Testis (tissue), 5 donors: ENCODE measurements at places on chromosomes 2 and 18. TPM values are rescaled to one million over a fixed set of nuclear protein-coding genes. Genes with fewer than 3 reads are reported as not detected.
A peak's percentile ranks its signal among the peaks of the same experiment; 100 is the strongest.

DNA sequence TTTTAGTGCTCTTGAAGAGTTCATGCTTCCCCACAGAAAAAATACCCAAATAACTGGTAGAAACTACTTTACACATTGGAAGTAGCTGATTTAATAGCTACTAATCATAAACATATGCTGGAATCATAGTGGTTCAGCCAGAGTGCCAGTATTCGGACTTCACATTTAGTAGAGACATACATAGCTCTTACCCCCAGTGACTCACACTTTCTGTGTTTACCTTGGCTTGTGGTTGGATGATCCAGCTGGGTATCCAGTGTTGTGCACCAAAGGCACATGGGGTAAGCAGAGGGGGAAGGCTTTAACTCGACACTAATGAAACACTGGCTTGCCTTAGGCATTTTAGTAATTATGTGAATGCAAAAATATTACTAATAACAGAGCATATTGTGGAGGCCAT is 18.1 kb downstream of the ARHGAP28 start:
- no peak for DNase-seq
- H3K4me3 ChIP-seq = no peak overlapping the region
- H3K27ac ChIP-seq = no peak overlapping the region
- H3K27me3 ChIP-seq = no peaks in the 10 kb centered on the region
- peaks cover 3% of the 10 kb centered on the region for H3K4me1 ChIP-seq

- H3K27me3 ChIP-seq = no peaks in the 10 kb centered on the region
- H3K27ac ChIP-seq = no peak overlapping the region
- DNase-seq = no peak
- peaks cover 3% of the 10 kb centered on the region for H3K4me1 ChIP-seq
These were observed 15.1 kb downstream of the ITM2C start for GRCh38 chr2:230879891-230880290.

DNA sequence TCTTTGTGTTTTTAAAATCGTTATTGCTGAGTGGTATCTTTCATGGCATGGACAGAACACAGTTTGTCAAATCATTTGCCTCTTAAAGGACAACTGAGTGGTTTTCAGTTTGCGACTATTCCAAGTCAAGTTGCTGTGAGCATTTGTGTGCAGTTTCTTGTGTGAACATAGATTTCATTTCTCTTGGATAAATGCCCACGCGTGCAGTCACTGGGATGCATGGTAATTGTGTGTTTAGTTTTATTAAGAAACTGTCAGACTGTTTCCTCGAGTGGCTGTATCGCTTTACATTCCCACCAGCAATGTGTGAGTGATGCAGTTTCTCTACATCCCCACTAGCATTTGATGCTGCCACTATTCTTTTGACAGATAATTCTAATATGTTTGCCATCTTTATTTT is 154.0 kb upstream of the ARL4C start:
- H3K4me1 ChIP-seq = no peaks in the 10 kb centered on the region
- no peaks in the 10 kb centered on the region for H3K36me3 ChIP-seq
- no peak overlapping the region for H3K27ac ChIP-seq
- no peak for DNase-seq

The NT5C1B gene
- total RNA-seq = 18.0 TPM

DNA sequence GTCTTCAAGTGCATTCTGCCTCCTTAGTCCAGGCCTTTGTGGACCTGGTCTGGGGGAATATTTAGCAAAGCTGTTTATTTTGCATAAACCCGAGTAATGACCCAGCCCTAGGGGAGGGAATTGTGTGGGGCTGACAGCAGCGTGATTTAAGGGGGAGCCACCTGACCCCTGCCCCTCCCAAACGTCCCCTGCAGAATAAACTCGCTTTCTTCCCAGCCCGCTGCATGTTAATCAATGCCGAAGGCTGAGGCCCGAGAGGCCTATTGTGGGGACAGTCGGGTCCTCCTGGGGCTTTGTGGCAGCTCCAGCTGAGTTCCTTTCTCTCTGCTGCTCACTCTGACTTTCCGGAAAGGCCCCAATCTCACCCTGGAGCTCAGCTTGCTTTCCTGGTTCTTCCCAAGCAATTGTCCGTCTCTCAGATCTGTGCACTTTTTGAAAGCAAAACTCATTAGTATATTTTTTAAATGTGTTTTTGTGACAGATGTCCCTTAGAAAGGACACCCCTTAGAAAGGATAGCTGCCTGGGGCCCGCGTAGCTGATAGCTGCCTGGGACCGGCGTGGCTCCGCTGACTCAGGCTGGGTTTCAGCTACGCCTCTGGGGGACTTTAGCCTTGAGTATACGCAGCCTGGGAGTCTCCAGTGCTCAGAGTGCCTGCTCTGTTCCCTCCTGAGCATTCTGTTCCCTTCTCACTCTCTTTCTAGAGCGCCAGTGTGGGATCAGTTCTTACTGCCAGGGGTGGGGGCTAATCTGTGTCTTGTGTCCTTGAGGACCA is 158.3 kb downstream of the GLI2 start:
- H3K27ac ChIP-seq = peak overlapping the region; percentile 70
- H3K4me3 ChIP-seq = no peak overlapping the region
- DNase-seq = no peak
- H3K27me3 ChIP-seq = no peaks in the 10 kb centered on the region
- H3K4me1 ChIP-seq = peaks cover 11% of the 10 kb centered on the region

DNA sequence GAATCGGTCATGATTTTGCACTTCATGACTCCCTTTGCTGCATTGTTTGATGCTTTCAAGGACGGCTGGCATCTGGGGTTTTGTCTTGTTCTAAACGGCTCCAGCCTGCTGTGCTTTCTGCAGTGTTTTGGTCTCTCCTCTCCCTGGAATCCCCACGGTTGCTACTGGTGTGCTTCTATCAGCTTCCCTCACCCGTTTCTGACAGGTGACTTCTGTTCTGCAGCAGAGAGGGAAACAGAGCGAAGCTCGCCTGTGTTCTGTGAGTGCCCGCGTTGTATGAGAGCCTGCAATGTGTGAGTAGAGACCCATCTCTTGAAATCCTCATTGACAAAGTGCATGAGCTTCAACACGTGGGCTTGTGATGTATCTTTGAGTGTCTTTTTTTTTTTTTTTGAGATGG is 102.8 kb downstream of the DCDC2C start:
- no peak for DNase-seq
- H3K4me3 ChIP-seq = no peak overlapping the region
- H3K27ac ChIP-seq = no peak overlapping the region
- no peaks in the 10 kb centered on the region for H3K27me3 ChIP-seq
- H3K4me1 ChIP-seq = no peaks in the 10 kb centered on the region
